ENCODE measurements at places on chromosomes 7 and 10.

DNA sequence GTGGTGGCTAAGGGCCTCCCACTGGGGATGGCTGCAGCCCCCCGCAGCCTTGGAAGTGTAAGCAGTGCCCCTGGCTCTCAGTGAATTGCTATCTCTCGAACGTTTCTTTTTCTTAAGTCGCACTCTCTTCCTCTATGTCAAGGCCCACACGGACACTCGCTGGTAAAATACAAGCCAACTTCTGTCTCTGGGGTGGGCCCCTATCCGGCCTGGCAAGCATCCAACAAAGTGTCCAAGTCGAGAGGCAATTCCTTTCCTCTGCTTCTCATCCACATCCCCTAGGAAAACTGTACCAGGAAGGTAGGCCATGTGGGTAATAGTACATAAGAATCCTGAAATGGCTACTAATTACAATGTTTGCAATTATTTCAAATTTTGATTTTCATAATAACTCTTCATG lies 194.9 kb upstream of the MGMT start:
- DNase-seq: no peak

- DNase-seq: no peak
Measured at GRCh38 chr10:70809011-70809611, 6.6 kb upstream of the SGPL1 start.

- no peak for DNase-seq
Measured at GRCh38 chr7:17355050-17355449, 56.6 kb downstream of the AHR start.

GRCh38 chr10:10054466-10054865 lies 963.2 kb upstream of the CELF2 start:
- no peak for DNase-seq

DNA sequence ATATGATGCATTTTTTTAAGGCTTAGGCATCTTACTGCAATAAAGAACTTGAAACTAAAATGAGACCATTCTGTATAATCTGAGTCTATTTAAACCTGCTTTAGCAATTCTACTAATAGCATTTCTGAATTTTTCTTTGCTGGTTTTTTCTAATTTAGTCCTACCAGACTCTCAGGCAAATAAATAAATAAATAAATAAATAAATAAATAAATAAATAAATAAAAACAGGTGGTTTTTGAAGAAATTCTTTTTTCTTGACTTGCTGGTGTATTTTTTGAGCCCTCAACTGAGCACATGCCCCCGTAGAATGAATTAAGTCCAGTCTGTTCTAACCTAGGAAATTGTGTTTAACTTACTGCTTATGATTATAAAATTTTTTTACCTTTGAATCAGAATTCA lies 134.7 kb upstream of the FOXP2 start:
- DNase-seq: no peak

GRCh38 chr10:12091421-12091820 lies 22.7 kb downstream of the DHTKD1 start:
- DNase-seq: no peak

GRCh38 chr10:69295027-69295636 lies 16.8 kb downstream of the HK1 start:
- no peak for DNase-seq

- no peak for DNase-seq
Measured at GRCh38 chr7:148872188-148872587, 11.9 kb downstream of the EZH2 start.

DNA sequence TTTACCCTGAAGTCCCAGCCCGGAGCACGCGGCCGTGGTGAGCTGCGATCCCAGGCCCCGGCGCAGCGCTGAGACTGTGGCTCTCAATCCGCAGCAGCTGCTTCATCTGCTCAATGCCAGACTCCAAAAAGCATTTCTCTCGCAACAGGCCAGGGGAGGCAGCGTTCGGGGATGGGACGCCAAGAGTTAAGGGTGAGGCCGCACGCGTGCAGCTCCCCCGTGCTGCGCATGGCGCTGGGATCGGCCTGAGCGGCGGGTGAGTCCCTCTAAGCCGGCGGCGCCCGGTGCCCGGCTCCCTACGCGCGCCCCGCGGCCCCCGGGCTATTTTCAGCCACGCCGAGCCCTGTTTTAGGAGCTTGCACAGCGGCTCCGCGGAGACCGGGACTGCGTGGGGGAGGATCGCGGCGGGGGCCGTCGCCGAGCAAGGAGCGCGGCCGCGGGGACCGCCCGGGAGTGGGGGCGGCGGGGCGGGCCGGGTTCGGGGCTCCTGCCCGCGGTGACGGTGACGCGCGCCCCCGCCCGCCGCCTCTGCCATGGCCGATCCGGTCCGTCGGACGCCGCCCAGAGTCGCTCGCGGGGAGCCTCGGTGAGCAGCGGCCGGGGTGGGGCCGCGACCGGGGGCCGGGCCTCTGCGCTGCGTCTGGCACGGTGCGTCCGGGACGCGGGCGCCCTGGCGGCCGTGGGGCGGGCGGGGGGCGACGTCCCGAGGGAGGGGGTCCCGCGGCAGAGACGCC lies 29.4 kb upstream of the JAKMIP3 start:
- no peak for DNase-seq

DNA sequence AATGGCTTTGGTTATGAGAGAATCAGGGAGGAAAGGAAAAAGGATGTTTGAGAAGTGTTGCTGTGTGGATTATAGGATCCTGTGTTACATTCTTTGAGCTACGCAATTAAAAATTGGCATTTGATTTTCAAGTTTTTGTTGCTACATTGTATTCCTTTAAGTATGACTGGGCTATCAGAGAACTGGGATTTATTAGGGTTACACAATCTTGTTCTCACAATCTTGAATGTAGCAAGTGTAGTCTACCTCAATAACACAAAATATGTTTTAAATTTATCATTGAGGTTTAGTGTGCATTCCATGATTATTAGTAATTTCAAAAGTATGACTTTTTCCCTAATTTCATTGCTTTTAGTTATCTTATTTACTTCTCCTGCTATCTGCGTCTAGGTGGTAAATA lies 113.9 kb downstream of the CACNB2 start:
- no peak for DNase-seq

GRCh38 chr10:112467541-112468075 lies 20.6 kb downstream of the VTI1A start:
- no peak for DNase-seq

DNA sequence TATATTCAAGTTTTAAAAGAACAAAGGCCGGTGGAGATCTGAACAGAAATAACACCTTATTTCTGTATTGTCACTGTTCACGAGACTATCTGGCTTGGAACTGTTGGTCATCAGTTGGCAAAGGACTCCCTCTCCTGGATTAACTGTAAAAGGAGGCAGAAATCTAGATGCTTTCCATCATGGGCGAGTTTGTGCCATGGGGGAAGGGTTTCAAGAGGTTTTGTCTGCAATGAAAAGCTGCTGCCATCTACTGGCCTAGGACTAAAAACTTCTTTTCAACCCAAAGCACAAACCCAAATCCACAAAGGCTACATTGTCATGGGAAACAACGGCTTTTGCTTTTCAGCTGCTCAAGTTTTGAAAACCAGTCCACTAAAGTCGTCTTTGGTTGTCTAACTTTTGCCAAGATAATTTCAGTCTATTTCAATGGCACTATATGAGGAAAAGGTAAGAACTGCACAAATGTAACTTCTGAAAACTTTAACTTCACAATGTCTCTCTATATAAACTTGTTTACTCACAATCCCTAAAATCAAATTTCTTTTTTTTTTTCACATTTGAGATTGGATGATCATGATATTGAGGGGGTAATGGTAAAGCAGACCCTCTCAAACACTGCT lies 196.8 kb downstream of the SKAP2 start:
- peak; percentile 57 for DNase-seq
